ENCODE measurements at places on chromosomes 3 and 15. TPM values are rescaled to one million over a fixed set of nuclear protein-coding genes. Genes with fewer than 3 reads are reported as not detected.
A peak's percentile ranks its signal among the peaks of the same experiment; 100 is the strongest.

Gene CORO2B
- 0.13 TPM for total RNA-seq

- DNase-seq: no peak
These were observed 47.7 kb downstream of the PXYLP1 start for GRCh38 chr3:141279077-141279967.

- DNase-seq: no peak
These were observed 71.7 kb downstream of the FGF12 start for GRCh38 chr3:192655628-192656027.

DNA sequence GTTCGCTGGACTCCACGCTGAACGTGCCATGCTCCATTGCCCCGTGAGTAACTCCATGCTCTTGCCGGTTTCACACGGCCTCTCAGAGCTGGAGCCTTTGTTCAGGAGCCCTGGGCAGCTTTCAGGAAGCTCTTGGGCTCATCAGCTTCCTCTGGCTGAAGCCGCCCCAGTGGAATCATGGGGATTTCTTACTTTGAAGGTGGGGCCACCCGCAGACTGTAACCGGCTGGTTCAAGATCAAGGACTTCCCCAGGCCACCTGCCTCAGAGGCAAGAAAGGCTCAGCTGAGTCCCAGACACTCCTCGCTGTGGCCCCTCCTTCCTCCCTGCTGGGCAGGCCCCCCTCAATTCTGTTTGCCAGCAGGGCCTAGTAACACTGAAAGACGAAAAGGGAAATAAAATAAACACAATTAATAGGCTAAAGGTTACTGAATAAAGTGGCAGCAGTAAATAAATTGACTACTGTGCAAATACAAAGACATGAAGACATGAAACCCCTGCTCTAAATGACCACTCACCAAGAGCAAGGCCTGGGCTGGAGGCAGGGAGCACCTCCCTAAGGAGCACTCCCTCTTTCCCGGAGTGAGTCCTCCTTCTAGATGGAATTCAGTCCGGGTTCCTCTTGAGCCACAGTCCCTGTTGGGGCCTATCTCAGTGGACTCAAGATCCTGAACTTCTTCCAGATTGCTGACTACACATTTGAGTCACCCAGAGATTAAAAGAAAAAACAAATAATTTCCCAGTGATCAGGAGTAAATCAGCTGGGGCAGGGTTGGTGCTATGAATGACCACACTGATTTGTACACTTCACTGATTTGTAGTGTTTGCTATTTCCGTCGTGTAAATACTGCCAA lies 51.0 kb downstream of the ZDHHC19 start:
- peak; percentile 60 for DNase-seq

- DNase-seq: no peak
These were observed 26.2 kb upstream of the ANXA2 start for GRCh38 chr15:60424006-60424405.

- peak; percentile 65 for DNase-seq
These were observed 58.4 kb downstream of the RGMA start for GRCh38 chr15:93030430-93031102.

Gene SPESP1
- total RNA-seq: not detected

Measured in natural killer cell (primary cell).